ENCODE measurements at places on chromosomes 3 and 15.

GRCh38 chr3:141452045-141452444, 34.8 kb upstream of the RASA2 start:
- no peak for DNase-seq

DNA sequence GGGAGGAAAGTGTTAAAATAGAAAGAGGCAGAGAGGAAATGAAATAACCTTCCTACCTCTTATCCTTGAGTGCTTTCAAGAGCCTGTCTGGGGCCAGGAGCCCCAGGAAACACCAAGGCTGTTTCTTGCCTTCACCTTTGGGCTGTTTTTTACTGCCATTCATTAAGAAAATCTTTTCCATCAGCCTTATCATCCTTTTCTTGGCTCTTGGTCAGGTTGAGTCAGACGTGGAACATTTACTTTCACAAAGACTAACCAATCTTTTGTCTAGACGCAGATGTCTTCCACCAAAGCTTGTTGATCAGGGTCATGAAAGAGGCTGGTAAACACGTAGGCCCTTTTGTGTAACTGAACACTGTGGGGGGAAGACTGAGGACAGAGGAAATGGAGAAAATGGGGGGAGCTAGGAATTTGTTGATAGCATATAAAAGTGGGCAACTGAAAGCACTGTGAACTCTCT, 151.0 kb upstream of the THBS1 start:
- no peak for DNase-seq

GRCh38 chr15:33865416-33865815, 102.9 kb upstream of the CHRM5 start:
- no peak for DNase-seq

DNA sequence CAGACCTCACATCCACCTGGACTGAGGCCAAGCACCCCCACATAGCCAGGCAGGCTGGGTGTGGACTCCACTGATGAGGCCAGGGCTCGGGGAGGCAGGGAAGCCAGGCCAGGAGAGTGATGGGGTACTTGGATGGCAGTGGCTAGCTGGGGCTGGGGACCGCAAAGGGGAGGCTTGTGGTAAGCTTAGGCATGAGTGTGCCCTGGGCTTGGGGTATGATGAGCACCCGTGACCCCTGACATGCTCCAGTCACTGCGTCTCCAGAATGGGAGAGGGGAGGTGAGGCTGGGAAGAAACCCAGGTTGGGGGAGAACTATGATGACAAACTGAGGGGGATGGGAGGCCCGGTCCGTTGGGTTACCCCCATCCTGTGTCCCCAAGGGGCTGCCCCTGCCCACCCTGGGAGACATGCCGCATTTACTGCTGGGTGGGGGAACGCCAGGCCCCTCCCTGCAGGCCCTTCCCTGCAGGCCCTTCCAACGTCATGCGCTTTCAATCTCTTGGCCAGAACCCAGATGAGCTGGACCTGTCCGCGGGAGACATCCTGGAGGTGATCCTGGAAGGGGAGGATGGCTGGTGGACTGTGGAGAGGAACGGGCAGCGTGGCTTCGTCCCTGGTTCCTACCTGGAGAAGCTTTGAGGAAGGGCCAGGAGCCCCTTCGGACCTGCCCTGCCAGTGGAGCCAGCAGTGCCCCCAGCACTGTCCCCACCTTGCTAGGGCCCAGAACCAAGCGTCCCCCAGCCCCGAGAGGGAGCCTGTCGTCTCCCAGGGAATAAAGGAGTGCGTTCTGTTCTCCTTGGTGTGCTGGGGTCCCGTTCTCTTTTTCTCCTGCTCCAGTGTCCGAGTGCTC, 34.1 kb downstream of the TSPAN3 start:
- no peak for DNase-seq

GRCh38 chr3:28212681-28213080, 28.7 kb upstream of the CMC1 start:
- DNase-seq = no peak

DNA sequence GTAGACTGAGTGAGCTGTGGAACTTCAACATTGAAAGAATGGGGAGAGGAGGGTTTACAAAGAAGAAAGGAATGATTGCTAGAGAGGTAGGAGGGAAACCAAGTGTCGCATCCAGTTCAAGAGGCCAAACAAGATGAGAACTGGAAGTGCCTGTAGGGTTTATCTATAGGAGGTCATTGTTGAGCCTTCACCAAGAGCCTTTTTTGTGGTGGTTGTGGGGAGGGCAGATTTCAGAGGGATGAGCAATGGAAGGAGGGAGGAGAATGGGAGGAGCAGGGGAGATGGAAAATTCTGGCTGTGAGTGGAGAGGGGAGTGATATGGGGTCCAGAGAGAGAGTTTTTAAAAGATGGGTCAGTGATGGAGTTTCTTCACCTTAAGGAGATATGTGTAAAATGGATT, 8.5 kb downstream of the PDIA5 start:
- no peak for DNase-seq

- DNase-seq = no peak
Observed at GRCh38 chr3:8732413-8732812, 1.2 kb upstream of the CAV3 start.

DNA sequence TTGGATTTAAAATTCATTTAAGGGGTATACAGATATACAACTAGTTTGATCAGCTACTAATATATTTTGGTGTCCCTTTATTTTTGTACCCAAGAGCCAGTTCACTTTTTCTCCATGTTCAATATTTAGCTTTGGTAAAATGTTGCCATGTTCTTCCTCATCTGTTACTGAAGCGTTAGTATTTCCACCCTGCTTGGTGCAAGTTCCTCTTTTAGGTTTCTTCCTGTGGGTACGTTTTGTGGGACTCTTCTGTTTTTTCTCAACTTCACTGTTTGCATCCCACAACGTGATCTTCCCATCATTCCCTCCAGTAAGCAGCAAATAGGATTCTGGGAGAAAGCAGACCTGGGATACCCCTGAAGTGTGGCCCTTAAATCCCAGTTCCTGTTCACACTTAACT, 14.1 kb downstream of the WDR53 start:
- DNase-seq = no peak

DNA sequence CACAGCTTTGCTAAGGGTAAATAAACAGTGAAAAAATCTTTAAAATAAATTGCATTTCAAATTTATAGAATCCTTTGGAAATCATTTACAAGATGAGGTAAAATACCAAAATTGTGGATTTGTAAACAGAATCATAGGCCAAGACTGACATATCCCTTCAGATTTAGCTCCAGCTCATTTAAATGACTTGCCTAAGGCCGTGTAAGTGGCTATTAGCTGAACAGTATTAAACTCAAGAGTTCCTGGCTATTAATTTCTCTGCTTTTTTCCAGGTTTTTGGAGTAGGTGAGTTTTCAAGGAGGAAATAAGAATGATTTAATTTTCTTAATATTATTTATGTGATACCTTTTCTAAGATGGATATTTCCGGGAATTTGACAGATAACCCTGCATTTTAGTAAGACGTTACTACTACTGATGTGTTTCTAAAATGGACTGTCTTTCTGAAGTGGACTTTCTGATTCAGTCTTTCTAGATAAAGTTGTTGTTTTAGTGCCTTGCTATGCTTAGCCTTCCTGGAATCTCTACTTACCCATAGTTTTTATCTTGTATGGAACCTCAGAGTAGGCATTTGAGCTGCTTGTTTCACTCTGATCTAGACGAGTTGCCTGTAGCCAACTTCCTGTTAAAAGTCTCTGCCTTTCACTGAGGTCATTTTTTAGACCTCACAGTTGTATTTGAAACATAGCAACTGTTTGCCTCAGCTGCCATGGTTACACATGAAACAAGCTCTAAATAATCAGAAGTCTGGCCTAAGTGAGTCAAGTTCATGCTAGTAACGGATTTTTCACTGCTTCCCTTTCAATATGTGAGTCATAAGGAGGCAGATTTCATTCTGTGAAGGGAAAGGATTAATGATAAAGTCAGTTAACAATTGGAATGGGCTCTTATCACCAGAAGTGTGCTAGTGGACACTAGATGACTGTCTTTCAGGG, 127.0 kb downstream of the KLHL25 start:
- no peak for DNase-seq

GRCh38 chr3:86790884-86791549, 199.9 kb downstream of the VGLL3 start:
- no peak for DNase-seq

- DNase-seq = no peak
Observed at GRCh38 chr3:34016925-34017587, 218.6 kb downstream of the PDCD6IP start.

DNA sequence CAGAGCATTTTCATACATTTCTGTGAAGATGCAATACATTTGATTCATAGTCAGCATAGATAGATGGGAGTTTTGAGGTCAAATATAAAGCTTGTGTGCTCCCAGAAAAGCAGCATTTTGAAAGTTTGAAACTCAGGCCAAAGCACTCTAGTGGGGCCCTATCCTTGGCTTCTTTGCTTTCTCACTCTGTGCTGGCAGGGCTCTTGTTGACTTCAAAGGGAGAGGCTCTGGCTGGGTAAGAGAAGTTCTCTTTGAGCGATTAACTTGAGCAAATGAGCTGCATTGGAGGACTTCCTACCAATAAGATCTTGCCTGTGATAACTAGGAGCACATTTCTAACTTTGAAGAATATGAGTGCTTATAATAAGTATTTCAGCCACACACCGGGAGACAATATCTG, 214.0 kb upstream of the RARB start:
- no peak for DNase-seq

DNA sequence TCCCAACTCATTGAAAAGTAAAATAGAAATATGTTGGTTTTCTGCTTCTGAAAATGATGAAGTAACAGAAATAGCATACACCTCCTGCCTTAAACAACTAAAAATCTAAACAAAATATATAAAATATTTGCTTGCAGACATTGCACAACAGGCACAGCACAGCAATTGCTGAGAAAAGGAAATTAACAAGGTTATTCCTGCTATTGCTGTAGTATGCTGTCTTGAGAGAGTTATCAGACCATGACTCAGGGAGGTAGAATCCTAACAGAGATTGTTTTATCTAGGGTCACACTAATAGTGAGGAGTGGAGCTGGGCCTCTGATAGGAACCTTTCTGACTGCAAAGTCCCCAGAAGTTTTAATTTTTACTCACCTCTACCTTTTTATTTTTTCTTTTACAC, 72.6 kb downstream of the ZBTB20 start:
- no peak for DNase-seq

GRCh38 chr3:113275583-113275928, 64.2 kb downstream of the BOC start:
- no peak for DNase-seq

GRCh38 chr3:119870512-119870911, 88.6 kb downstream of the NR1I2 start:
- no peak for DNase-seq

GRCh38 chr3:9732080-9732739, 675 bp downstream of the BRPF1 start:
- no peak for DNase-seq

- no peak for DNase-seq
Observed at GRCh38 chr3:58536501-58537411, at the start of gene ACOX2. ACOX2 (minus strand) TSS chr3:58537190; CDS start chr3:58535106, 2,084 bp downstream.

Data from HAP-1 (cell line).